Activated CD8-positive, alpha-beta memory T cell treated with anti-CD3 and anti-CD28 coated beads for 1 hour (primary cell): ENCODE measurements at places on chromosomes 7 and 10.

DNA sequence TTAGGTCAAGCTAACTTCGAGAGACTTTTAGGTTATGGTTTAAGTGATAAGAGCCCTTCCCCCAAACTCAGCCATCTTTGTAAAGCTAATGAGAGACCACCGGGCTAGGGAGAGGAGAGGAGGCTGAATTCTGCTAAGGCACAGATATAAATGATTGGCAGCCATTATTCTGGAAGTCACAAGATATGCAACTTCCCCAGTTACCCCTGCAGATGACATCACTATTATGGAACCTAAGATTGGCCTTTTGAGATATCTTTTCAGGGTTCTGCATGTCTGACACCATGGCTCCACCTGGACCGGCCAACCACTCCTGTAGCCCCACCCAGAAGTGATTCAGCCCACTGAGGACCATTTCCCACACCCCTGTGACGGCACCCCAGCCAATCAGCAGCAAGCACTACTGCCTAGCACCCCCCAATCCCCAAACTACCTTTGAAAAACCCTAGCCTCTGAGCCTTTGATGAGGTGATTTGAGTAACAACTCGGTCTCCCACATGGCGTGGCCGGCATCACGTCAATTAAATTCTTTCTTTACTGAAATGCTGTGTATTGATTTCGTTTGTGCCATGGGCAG is 14.4 kb downstream of the VIPR2 start:
- no peak for DNase-seq

DNA sequence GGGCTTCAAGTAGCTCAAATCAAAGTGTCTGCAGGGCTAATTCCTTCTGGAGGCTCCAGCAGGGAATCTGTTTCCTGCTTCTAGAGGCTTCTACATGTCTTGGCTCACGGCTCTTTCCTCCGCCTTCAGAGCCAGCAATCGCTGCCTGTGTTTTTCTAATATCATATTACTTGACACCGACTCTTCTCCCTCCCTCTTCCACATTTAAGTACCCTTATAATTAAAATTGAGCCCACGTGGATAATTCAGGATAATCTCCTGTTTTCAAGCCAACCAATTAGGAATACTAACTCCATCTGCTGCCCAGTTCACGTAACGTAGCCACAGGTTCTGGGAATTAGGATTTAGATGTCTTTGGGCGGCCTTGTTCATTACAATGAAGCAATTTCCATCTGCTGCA is 372.2 kb downstream of the DPP6 start:
- DNase-seq, result no peak

DNA sequence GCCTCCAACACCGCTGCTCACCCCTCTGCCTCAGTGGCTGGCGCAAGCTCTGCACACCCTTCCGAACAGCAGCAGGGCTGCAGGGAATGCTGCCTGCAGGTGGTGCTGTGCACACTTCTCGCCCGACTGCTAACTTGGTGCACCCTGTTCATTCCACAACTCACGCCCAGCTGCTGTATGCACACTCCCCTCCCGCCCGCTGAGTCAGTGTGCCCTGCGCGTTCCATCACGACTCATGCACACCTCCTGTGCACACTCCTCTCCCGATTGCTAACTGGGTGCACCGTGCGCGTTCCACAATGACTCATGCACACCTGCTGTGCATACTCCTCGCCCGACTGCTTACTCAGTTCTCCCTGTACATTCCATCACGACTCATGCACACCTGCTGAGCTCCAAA is 21.5 kb downstream of the ADARB2 start:
- no peak for DNase-seq

DNA sequence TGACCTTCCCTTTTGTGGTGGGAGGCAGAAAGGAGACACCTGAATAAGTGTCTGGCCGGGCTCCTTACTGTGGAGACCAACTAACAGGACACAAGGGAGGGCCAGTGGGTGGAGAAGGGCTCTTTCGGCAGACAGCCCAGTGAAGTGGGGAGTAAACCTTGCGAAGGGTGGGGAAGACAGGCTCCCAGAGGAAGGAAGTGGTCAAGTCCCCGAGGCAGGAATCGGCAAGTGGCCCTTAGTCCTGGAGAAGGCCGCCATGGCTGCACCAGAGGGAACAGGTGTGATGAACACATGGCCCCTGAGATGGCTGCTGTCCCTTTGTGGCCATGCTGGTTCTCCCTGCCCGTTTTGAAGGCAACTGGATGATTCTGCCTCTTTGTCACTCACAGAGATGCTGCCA is 187.2 kb upstream of the IGFBP3 start:
- DNase-seq, result no peak

GRCh38 chr7:8881916-8882315 is 448.5 kb downstream of the NXPH1 start:
- DNase-seq, result no peak

DNA sequence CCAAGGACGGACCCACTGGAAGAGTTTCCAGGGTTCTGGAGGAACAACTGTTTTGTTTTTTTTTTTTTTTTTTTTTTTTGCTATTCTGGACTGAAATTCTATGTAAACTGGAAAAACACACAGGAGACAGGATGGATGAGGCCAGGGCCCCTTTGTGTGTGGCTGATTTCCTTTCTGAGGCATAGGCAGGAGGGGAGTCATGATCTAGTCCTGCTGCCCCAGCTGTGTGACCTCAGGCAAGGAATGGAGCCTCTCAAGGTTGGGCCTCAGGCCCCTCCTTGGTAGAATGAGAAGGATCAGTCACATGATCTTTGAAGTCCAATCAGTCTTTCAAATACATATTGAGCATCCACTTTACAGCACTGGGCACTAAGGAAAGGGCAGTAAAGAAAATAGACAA is 87.6 kb downstream of the SH3PXD2A start:
- no peak for DNase-seq

GRCh38 chr7:988426-988911 is 5.5 kb downstream of the CYP2W1 start:
- DNase-seq, result no peak

DNA sequence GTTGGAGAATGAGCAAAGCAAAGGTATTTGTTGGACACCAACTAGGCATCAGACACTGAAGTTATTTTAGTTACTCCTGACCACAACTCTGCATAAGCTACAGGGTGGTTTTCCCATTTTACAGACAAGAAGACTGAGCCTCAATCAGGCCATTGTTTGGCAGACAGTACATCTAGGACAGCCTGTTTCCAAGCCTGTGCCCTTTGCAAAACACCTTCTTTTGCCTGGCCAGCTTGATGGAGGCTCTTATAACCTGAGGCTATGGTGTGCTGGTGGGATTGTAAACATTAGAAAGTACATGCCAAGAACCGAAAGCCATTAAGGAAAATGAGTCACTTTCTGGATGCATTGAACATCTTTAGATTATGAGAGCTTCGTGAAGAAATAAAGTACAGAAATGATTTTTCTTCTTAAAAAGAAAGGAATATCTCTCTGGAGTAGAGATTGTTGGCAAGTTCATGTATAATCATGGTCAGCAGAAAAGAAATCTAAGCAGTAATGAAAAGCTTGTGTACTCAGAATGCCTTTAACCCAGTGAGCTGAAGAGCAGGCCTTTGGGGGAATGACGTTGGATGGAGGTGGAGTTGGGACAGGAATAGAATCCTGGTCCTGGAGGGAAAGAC is 140.6 kb downstream of the KIAA1217 start:
- no peak for DNase-seq

- DNase-seq, result no peak
These were observed 150.2 kb upstream of the INSYN2A start for GRCh38 chr10:127346604-127347003.

GRCh38 chr10:5634918-5635317 is 31.5 kb downstream of the ASB13 start:
- no peak for DNase-seq

DNA sequence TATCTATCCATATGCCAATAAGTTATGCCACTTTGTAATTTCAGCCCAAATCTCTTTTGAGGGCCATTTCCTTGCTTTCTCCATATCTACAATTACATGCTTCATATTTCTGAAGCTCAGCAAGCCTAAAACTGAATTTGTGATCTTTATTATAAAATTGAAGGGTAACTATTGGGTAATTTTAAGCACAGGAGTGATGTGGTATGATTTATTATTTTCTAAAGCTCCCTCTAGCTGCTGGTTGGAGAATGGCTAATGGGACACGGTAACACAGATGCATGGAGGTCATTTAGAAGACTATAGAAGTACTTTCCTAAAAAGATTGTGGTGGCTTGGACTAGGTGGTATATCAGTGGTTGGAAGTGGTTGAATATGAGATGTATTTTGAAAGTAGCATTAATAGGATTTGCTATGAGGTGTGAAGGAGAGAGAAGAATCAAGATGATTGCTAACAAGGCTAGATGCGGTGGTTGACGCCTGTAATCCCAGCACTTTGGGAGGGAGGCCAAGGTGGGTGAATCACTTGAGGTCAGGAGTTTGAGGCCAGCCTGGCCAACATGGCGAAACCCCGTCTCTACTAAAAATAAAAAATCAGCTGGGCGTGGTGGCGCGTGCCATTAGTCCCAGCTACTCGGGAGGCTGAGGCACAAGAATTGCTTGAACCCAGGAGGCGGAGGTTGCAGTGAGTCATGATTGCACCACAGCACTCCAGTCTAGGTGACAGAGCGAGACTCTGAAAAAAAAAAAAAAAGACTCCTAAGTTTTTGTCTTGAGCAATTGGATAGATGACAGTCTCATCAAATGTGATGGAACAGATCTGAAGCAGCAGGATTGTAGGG is 13.9 kb downstream of the KLHDC10 start:
- DNase-seq, result no peak

DNA sequence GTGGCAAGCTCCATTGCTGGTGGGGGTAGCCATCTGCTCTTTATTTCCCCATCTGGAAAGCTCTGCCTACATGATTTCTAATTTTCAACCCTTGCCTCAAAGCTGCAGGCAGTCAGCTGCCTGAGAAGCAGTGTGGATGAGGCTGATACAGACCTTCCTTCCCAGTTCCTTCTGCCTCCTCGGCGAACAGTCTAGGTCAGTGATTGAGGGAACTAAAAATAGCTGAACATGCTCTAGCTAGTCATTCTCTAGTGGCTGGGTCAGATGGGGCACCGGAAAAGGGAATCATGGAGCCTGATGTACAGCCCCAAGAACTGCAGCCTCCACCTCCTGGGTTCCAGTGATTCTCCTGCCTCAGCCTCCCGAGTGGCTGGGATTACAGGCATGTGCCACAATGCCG is 48.7 kb downstream of the NAMPT start:
- DNase-seq, result no peak

DNA sequence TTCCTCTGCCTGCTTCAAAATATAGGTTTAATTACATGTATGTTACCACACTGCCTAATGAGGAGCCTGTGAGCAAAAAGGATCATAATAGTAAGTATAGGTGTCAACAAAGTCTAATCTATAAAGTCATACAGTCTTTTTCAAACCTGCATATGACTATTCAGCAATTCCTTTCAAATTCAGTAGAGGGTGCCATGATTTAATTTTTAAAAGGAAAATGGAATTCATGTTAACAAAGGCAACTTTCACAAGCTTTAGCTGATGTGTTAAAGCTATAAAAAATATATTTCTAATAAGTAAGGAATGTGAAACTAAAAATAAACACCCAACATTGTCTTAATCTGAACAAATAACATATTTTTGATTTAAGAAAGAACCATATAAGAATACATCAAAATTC is 52.1 kb downstream of the MPP7 start:
- no peak for DNase-seq

GRCh38 chr7:46321556-46322205 is 400.6 kb upstream of the IGFBP3 start:
- no peak for DNase-seq

DNA sequence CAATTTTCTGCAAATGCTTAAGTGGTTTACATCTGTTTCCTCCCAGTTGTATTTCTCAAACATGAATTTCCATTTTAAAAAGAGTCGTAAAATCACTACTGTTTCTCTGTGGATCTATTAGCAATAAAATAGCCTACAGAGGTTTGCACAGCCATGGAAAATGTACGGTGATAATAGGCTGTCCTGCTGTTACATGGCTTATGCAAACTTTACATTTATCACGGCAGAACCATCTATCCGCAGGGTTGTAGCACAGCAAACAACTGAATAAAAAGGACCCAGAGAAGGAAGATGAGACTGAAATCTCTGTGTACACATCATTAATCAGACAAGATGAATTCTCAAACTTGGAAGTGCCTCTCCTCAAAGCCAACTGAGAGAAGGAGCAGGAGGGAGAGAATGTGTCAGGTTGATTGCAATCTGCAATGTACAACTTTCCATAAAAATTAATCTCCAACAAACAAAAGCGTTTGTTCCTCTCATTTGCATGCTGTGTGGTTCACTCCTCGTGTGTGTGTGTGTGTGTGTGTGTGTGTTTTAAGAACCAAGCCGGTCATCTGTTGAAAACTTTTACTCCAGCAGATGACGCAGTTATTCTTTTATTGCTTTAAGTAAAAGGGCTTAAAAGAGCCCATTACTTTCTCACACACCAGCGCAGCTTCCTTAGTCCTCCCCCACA is 279.3 kb downstream of the SKAP2 start:
- DNase-seq, result no peak

GRCh38 chr10:101241840-101242707 is 12.8 kb upstream of the LBX1 start:
- DNase-seq, result no peak

DNA sequence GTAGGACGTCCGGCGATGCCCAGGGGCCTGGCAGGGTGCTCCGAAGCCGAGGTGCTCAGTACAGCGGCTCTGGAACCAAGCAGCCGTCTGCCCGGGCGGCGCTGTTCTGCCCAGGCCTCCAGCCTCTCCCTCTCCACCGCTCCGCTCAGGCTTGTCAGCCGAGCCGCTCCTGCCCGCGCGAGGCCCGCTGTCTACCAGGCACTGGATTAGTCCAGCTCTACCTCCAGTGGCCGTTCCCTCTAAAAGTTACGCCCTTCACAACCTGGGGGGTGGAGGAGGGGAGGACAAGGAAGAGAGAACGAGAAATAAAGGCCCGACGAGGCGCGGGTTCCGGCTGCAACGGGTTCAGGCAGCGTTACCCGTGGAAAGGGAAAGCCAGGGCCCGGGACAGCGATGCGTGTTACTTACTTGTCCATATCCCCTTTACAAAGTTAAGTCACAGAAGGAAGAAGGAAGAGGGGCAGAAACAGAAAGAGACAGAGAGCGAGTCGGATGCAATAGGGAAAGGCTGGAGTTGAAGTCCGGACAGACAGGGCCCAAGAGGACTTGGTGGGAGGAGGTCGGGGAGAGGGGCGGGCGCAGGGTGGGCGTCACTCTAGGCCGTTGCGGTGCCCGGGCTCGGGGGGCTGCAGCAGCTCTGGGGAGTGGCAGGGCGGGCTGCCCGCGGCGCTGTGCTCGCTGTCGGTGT is 2.8 kb downstream of the SP8 start:
- no peak for DNase-seq

- DNase-seq, result no peak
These were observed 27.9 kb upstream of the NKX6-2 start for GRCh38 chr10:132813560-132814468.

DNA sequence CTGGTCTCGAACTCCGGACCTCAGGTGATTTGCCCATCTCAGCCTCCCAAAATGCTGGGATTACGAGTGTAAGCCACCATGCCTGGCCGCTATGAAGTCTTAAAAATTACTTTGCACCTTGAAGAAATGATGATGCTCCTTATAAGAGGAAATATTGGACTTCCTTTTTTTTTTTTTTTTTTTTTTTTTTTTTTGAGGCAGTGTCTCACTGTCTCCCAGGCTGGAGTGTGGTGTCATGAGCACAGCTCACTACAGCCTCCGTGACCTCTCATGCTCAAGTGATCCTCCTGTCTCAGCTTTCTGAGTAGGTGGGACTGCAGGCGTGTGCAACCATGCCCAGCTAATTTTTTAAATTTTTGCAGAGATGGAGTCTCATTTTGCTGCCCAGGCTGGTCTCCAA is 65.3 kb downstream of the KMT2E start:
- no peak for DNase-seq
